ENCODE measurements at places on chromosomes 4 and X.

DNA sequence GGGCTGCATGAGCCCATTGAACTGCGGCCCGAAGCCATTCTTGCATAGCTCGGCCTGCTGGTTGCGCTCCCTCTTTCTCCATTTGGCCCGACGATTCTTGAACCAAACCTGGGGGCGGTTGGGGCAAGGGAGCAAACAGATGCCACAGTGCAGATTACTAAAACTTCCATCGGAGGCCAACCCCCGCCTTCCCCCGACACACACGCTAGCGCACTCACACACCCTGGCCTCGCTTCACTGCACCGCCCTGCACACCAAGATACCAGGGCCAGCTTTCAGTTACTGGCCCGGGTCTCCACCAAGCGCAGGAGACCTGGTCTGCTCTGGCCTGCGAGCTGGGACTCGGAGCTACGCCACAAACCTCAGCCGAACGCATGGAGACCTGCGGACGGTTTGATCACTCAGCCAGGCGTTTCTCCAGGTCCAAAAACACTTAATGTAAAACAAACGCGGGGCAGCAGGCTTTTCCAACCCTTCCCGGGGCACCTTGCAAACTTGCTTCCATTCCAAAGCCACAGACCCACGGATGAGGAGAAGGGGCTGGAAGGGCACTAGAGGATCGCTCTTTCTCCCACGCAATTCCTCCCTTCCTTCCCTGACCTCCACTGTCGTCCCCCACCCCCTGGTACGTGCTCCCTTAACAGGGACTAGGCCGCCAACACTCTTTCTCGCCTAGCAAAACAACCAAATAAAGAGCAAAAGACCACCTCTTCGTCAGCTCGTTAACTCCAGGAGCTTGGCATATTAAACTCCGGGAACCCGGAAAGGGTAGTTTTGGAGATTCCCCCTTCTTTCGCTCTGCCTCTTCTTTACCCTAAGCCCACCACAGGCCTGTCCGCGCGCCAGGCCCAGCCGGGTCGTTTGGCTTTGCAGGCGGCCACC is 4.1 kb downstream of the PITX2 start:
- DNase-seq = no peak

DNA sequence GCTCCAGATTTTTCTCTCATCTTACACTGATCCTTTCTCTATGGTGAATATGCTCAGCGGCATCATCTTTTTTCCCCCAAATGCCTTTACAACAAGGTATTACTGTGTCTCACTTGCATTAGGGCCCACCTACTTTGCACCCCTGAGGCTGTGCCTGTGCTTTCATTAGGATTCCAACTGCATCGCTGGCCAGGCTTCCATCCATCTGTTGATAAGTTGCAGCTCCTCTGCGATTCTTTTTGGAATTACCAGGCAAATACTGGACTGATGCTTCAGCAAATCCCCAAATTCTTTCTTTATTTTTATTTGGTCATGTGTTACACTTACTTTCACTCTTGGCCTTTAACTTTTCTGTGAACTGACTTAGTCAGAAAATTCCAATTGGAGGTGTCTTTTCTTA is 77.3 kb downstream of the AFF2 start:
- DNase-seq = no peak

- DNase-seq = no peak
These were observed 392.2 kb upstream of the ZFP42 start for GRCh38 chr4:187603093-187604025.

- DNase-seq = no peak
These were observed 407.9 kb downstream of the IL15 start for GRCh38 chr4:142044271-142044670.

DNA sequence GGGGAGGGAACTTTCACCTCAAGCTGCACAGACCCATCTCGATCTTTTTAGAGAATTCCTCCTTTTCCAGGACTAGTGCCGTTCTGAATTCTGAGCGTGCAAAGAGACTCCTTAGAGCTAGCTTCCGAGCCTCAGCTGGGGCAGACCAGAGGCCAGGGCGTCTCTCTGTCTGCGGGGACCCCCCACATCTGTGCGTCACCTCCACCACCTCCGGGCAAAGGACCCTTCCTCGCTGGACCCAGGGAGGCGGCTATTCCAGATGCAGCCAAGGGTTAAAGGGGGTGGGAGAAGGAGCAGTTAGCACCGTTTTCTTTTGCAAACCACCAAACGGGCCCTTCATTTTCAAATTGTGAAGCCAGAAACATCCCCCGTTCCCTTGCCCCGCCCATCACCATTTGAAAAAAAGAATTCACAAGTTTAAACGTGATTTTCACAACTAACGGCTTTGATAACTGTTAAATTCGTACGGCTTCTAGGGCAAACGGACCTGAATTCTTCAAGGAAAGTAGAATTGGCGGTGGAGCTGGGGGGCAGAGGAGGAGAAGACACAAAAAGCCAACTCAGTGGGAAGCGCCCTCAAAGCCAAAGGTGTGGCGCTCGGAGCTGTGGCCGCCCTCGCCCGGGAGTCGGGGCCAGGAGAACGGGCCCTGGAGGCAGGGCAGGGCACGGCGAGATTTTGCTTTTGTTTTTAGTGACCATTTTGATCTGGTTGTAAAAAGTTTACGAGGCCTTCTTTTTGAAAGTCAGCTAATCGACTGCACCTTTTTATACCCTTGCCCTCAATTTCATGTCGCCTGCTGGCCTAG is 3.3 kb upstream of the PDGFRA start:
- DNase-seq = no peak

DNA sequence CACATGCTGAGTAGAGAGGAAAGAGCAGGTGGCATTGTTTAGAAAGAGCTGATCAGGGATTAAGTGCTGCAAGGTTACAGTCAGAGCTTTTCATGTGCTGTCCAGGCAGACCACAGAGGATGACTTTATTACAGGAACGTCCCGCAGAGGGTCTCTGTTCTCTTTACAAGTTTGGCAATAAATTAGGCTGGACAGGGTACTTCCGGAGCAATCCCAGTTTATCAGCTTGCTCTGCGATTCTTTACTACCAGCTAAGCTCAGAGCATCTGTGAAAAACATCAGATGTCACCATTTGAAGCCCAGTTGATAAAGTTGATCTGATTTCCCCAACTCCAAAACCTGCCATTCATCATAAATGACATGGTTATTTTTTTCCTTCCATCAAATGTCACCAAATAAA is 633.1 kb downstream of the NLGN4X start:
- DNase-seq = no peak

GRCh38 chr4:186701273-186701672 is 22.4 kb downstream of the FAT1 start:
- peak; percentile 27 for DNase-seq

- no peak for DNase-seq
These were observed 20.4 kb downstream of the UVSSA start for GRCh38 chr4:1367230-1367935.

DNA sequence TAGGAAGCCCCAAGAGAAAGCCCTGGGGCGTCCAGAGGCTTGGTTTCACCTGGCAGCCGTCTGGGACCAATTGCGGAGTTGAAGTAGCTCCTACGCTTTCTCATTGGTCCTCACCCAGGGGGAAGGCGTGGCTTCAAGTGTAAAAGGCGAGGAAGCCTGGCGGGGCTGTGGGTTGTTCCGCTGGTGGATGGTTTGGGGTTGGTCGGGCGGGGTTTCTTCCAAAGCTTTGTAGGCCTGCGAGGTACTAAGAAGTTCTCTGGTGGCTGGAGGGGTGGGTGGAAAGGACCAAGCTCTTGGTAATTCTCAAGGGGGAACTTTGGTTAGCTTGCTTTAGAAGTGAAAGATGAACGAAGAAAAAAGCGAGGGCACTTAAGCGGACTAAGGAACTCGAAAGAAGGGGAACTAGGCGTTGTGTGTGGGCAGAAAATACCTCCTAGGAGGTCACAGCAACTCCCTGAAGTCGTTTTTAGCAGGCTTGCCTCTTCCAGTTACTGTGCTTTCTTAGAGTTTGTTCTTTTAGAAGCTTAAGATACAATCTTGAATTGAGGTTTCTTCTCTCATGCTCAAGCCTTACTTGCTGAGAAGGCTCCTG is 36.6 kb downstream of the CCNG2 start:
- DNase-seq = peak; percentile 47

- no peak for DNase-seq
These were observed 87.9 kb downstream of the TET2 start for GRCh38 chr4:105234582-105234981.

GRCh38 chrX:96140796-96141195 is 543.8 kb upstream of the DIAPH2 start:
- no peak for DNase-seq

- DNase-seq = no peak
These were observed 26.0 kb upstream of the SLC25A5 start for GRCh38 chrX:119442286-119442685.

GRCh38 chrX:77960567-77960966 is 8.9 kb downstream of the PGAM4 start:
- DNase-seq = no peak

- no peak for DNase-seq
These were observed 1.5 kb downstream of the DGKQ start for GRCh38 chr4:971666-972500.

DNA sequence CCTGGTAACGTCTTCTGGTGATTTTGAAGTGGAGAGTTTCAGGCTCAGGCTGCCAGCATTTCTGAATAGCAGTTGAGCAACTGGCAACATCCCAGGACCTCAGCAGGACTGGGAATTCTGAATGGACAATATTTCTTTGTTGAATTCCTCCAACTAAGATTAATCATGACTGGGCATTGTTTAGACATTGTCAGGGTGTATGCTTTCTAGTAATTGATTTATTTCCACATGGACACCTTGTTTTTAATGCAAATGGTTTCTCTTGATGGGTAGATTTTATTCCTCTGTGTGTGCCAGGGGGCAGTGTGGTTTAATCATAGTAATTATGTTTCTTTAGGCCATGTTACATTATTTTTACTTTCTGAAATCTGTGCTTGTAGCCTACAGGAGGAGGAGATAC is 1004.7 kb upstream of the LCORL start:
- peak; percentile 14 for DNase-seq

GRCh38 chr4:20662851-20663250 is 37.4 kb upstream of the PACRGL start:
- no peak for DNase-seq

DNA sequence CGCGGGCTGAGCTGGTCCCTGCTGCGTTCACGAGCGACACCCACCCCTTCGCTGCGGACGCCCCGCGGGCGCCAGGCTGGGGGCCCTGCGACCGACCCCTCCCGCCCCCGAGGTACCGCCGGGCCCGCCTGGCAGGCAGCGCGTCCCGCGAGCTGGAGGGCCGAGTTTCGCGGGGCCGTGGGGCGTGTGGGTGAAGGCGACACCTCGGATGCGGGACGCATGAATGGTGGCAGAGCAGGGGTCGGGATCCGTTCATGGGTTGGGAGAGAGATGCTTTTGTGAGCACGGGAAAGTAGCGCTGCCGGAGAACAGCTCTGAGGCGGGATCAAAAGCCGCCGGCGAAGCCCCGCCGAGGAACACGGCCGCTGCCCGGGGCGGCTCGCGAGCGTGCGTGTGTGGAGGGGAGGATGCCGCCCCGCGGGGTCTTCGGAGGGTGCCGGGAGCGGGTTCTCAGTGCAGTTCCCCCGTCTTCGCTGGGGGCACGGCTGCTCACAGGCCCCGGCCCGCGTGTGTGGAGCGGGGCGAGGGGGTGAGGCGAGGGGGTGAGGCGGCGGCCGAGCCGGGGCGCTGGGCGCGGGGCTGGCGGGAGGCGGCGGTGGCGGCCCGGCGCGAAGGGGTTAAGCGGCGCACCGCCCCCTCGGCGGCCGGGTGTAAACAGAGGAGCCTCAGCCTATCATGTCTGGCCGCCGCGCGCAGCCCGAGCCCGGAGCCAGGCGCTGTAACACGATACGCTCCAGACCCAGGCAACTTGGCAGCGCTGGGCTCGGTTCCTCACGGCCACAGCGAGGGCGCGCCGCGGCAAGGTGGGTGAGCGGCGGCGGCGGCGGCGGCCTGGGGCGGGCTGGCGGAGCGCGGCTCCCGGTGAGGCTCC is 205.3 kb downstream of the TENM3 start:
- peak; percentile 82 for DNase-seq

DNA sequence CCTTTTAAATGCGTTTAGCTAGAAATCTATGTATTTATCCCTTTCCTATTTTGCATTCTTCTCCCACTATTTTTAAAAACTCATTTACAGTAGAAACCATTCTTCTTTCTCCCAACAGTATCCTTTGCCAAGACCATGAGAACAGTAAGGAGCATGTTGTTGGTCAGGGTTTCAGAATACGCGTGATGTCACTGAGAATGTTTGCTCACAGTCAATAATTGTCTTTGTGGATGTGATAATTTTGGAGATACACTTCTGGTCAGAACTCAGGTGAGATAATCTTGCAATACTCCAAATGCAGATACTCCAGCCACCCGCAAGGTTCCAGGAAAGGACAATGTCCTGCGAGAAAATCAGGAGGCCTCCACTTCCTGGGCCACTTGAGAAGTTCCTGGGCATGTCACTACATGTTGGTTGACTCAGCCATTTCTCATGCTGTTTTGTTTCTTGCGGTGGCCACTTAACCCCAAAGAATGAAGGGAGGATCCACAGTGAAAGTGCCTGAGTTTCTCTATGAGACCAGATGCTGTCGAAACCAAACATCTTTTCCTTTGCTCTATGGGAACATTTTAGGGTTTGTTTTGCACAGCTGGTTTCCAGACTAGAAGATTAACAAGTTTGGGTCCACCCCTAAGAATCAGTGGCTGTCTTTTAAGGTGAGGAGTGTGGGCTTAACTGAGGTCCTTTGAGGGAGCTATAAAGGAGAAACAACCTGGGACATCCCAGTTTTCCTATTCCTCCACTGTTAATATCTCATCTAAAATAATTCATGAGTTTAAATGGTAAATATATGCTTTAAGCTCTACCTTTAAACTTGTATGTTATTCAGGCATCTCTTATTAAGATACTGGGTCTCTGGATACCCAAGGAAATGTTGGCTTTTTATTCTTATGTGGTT is 116.0 kb downstream of the SOWAHB start:
- no peak for DNase-seq

GRCh38 chrX:143500751-143501150 is 16.5 kb downstream of the SPANXN3 start:
- no peak for DNase-seq

Data from C1 segment of cervical spinal cord (tissue), 14 donors.